ENCODE measurements at places on chromosomes 2 and 18.

DNA sequence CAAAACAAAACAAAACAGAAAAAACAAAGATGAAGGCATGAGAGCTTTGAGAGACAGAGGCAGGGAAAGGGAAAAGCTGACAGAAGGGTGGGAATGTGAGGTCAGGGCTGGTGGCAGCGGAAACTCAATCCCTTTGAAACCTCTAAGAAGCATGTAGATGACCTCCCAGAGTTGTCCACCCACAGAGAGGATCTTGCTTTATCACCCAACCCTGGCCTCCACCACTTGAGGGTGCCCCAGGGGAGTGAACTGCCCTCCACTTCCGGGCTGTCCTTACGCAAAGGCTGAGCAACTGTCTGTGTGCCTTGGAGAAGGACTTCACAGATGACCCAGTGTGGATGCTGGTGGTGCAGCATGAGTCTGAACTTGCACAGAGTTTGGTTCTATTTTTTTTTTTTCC is 26.7 kb downstream of the PDCL3 start:
- no peak for DNase-seq

GRCh38 chr2:150609831-150610582 is 122.5 kb upstream of the RND3 start:
- no peak for DNase-seq

DNA sequence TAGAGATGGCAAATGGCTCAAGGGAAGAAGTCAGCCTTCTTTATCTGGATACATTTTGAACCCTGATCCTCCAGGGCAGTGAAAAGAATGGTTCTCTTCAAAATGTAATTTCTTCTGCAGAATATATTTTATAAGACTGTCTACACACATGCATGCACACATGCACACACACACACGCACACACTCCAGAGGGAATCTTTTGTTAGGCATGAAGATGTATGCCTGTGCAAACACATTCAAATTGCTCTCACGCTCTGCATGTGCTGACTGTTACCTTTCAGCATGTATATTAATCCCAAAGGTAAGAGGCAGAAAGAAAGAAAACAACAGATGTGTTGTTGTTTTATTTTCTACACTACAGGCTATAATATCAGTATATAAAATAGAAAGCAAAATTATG is 43.2 kb downstream of the SLC5A7 start:
- no peak for DNase-seq

DNA sequence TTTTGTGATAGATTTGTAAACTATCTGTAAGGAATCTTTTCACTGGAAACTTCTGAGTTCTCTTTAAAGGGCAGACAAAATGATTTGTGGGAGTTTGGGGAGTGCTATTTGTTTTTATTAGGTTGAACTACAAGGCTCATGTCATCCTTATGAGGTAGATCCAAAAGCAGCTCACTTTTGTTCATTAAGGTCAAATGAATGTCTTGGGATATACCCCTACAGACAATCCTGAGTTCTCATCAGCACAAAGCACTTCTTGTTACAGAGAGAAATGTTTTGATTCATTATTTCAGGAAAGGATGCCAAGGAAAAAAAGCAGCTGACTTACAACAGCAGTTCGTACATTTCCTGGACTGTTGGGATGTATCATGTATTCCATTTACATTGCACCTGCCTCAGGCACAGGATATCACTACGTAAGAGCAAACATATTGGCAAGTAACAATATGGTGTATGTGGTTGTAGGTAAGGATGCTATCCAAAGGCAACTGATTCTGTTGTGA is 68.9 kb downstream of the DCC start:
- DNase-seq, result no peak

DNA sequence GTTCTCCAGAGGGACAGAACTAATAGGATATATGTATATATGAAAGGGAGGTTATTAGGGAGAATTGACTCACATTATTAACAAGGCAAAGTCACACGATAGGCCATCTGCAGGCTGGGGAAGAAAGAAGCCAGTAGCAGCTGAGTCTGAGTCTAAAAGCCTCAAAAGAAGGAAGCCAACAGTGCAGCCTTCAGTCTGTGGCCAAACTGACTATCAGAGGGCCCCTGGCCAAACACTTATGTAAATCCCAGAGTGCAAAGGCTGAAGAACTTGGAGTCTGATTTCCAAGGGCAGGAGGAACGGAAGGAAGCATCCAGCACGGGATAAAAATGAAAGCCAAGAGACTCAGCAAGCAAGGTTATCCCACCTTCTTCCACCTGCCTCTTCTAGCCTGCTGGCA is 108.0 kb upstream of the LDLRAD4 start:
- no peak for DNase-seq

GRCh38 chr2:30029804-30030203 is 108.4 kb upstream of the ALK start:
- no peak for DNase-seq

DNA sequence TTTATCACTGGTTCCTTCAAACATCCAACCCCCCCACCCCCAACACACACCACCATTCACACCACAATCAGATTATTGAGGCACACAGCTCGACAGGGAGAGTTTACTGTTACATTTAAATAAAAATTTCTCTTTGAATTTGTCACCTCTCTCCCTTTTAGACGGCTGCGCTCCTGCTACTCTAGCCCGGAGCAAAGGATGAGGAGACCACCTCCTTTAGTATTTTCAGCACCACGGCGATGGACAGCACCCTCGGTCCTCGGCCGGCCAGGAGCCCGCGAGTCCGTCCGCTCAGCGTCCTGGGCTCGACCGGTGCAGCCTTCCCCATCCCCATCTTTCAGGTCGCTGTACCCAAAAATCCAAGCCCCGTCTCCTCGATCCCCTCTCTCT is 892 bp downstream of the CELF4 start:
- DNase-seq, result no peak

DNA sequence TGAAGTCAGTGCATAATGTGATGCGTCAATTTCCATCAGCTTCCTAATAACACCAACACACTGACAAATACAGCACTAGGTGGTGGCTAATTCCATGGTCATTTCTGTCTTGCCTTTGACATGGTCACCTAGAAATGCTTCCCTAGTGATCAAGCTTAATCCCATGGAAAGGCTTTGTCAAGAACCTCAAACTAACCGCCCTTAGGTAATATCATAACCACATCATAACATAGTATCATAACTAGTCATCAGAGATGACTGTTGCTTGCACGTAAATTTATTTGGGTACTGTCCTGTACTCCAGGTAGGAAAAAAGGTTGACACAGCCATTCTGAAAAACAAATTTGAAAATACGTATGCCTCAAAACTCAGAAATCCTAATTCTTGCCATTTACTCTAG is 471.8 kb downstream of the IRS1 start:
- DNase-seq, result no peak

DNA sequence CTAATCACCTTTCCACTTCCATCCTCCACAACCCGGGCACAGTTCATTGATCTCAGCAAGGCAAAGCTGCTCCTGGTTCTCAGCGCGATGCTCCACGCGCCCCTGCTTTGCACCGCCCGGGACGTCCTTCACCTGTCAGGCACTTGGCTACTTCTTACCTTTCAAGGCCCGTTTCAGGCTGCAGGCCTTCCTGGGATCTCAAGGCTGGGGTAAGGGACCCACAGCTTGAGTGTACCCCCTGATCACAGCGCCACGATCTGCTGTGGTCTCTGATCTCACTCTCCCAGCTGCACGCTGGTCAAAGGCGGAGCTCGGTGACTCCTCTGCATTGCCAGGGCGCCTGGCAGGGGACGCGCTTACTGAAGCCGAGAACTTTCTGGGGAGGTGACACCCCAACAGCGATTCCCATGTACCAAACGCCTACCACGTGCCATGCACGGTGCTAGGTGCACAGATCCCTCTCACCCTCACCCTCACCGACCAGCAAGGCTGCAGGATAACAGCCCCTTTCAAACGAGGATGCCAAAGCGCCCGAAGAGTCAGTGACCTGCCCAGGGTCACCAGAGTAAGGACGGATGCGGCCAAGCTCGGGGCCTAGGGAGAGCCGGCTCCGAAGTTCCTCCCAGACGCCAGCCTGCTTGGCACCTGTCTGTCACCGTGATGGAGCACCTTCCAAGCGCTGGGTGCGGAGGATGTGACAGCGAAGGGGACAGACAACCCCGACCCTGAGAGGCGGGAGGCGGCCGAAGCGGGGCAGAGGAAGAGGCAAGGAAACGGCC is 818 bp downstream of the ITGB1BP1 start:
- DNase-seq, result no peak

GRCh38 chr2:232779934-232780333 is 3.6 kb upstream of the KCNJ13 start:
- no peak for DNase-seq

DNA sequence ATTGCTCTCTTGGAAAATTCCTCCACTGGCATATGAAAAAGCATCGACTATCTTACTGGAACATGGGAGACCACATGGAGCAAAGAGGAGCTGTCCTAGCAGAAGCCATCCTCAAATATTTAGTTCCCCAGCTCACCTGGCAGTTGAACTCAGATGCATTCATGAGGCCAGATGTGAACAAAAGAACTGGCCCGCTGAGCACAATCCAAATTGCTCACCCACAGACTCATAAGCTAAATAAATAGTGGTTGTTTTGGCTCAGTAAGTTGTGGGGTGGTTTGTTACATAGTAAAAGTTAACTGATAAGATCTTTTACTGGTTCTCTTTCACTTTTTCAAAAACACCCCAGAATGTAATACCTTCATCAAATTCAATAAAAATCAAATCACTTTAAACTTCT is 108.6 kb upstream of the CWC22 start:
- no peak for DNase-seq

GRCh38 chr2:231038483-231039293 is 1.4 kb downstream of the C2orf72 start:
- no peak for DNase-seq

DNA sequence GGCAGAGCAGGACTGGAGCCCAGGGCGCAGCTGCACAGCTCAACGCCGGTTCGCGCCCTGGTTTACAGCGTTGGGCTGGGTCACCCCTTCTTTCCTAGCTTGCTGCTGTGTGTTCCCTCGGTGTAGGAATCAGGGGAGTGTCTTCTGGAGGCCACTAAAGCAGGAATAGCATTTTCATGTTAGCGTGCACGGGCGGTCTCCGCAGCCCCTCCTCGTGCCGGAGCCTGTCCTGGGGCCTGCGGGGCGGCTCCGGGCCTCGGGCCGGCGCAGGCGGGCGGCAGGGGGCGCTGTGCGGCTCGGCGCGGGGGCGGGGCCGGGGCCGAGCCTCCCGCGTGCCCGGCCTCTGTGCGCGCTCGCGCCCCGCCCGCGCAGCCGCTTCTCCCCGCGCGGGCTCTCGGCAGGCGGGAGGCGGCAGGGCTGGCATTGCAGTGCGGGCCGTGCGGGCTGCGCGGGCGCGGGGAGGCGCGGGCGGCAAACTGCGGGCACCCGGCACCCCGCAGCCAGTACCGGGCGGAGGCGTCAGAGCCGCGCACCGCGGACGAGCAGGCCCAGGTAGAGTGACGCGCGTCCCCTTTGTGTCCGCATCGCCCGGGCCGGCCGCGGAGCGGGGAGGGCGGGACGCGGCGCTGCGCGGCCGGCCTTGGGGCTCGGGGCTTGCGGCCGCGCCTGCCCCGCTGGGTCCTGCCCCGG is at the start of gene RNF144A:
RNF144A (plus strand) TSS at position 342 of the 690 bp plus-strand sequence. CDS start 79,515 bp downstream, outside the sequence.
- peak; percentile 54 for DNase-seq

DNA sequence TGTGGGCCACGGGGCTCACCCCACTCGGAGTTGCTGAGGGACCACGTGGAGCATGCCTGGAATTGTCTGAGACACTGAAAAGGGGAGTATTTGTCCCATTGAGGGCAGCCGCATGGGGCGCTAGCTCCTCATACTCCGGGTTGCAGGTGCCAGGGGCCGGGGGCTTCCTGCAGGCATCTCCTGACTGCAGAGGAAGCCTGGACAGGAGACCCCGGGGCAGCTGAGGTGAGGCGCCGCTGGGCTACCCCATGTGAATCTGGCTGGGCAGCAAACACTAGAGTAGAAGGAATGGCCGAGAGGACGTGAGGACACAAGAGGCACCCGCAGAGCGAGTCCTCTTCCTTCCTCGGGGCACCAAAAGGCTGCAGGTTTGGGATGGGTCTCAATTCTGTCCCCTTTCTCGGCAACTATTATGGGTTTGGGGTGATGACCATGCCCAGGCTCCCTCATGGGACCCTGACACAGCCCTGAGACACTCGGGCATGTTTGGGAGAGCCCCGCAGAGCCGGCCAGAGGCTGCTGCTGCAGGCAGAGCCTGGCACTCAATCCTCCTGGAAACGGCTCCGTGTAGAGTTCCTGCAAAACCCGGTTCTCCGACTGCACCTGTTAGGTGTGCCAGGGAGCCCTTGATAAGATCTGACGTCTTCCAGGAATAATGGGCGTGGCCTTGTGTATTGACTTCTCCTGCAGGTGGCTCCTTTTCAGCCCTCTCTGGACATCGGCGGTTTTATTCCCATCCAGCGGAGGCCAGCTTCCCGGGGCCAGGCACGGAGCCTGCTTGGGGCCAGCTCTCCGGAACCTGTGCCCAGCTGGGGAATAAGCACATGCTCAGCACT is 77.0 kb downstream of the CTIF start:
- DNase-seq, result no peak

- DNase-seq, result no peak
Observed at GRCh38 chr2:111678161-111678560, 205.8 kb downstream of the ANAPC1 start.

DNA sequence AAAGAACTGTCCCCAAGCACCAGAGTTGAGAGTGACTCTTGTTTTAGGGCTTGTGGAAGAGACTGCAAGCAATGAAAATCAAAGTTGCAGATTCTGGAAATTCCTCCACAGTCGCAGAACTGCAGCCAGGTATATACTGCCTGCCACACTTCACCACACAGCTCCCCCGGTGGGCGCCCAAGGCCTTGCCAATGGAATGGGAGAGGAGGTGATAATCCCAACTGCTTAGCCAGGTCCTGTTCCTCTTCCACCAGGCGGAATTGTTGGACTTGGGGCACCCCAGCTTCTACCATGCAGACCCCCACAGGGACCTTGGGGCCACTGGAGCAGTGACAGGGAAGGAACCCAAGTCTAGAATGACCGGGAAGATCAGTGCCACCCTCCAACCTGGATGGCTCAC is 4.8 kb upstream of the PDIA6 start:
- DNase-seq, result no peak

DNA sequence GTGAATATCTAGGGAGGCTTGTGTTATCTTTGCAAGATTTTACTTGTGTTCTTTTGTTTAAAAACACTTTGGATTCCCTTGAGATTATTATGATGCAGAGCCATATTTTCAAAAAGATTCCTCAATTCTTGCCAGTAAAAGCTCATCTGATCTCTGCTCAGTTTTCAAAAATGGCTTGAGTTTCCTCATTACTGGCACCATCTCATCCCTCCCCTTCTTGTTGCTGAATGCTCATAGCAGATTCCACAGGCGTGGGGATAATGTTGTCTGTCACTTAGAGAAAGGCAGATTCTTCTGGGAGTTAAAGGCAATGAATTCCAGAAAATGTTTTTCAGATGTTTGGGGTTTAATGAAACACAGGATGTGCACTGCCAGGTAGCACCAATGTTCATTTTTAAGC is 170.4 kb upstream of the TANK start:
- no peak for DNase-seq

- DNase-seq, result no peak
Observed at GRCh38 chr2:23246992-23247683, 137.8 kb upstream of the KLHL29 start.
